Stimulated activated CD8-positive, alpha-beta memory T cell treated with anti-CD3 and anti-CD28 coated beads, Interleukin-4, amount 100 ng/mL, for 4 hours (primary cell): ENCODE measurements at places on chromosomes 13 and 19.
A peak's percentile ranks its signal among the peaks of the same experiment; 100 is the strongest.

DNA sequence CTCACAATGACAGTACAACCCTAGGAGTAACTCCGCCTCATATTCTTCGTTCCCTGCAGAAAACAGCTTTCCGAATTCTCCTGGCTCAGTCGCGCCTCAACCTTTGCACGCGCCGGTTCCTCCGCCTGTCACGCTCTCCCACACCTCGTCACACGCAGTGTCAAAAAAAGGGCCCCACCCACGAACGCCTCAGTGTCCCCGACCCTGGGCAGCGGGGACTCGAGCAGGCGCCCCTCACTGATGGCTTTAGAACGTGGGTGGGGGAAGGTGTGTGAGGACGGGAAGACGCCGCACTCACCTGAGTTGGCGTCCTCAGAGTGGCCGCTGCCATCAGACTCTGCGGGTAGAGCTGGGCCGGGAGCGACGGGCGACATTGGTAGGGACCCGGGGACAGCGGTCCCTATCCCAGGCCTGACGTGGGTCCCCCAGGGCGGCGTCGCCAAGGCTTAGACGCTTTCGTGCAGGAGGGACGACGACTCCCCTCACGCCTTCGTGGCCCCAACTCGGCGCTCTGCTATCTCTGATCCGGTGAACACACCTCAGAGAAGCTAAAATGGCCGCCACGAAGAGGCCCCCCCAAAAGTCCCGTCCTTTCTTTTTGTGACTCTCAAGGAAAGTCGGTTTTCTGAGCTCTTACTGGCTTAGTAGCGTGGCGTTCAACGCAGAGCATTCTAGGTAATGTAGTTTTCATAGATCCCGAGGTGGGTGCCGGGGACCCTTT lies at the start of gene ZNF154:
ZNF154 (minus strand) TSS at position 564 of the 721 bp plus-strand sequence; CDS start at position 331, 233 bp downstream.
- DNase-seq, result no peak

DNA sequence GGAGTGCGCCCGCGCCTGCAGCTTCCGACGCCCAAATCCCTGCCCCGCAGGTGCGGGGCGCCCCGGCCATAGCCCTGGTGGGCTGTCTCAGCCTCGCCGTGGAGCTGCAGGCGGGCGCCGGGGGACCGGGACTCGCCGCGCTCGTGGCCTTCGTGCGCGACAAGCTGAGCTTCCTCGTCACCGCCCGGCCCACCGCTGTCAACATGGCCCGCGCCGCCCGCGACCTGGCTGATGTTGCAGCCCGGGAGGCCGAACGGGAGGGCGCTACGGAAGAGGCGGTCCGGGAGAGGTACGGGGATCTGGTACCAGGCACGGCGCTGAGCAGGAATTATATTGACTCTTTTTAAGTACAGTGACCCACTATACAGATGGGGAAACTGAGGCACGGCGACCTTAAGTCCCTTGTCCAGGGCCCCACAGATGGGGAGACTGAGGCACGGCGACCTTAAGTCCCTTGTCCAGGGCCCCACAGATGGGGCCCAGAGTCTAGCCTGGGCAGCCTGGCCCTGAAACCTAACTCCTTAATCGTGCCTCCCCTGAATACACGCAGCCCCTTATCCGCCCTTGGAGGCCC lies 586 bp downstream of the MRI1 start:
- no peak for DNase-seq

- DNase-seq, result no peak
Observed at GRCh38 chr19:31519908-31520307, 170.7 kb upstream of the TSHZ3 start.

GRCh38 chr13:84997858-84998257 lies 801.4 kb downstream of the SLITRK6 start:
- no peak for DNase-seq

DNA sequence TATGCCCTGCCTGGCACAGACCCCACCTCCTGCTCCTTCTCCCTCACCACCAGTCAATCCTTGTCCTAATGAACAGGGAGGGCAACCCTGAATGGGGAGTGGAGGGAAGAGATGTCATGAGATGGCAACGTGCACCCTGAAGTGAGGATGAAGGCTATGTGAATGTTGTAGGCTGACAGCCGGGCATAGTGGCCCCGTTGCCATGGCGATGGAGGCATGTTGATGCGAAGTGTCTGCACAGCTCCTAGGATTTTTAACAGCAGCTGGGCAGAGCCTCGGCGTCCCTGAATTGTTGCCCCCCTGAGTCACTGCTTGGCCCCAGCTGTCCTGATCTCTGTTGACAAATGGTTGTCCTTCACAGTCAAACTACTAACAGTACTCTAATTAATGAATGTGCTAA lies 4.8 kb upstream of the ALOX5AP start:
- no peak for DNase-seq

GRCh38 chr13:96925916-96926628 lies 68.2 kb downstream of the OXGR1 start:
- no peak for DNase-seq

- DNase-seq, result no peak
Observed at GRCh38 chr19:46867170-46867569, 6.4 kb downstream of the ARHGAP35 start.

GRCh38 chr19:1907563-1908363 lies 2.6 kb downstream of the ADAT3 start:
- DNase-seq, result no peak

GRCh38 chr19:10797541-10798256 lies 38.3 kb downstream of the TMED1 start:
- DNase-seq, result peak; percentile 88

DNA sequence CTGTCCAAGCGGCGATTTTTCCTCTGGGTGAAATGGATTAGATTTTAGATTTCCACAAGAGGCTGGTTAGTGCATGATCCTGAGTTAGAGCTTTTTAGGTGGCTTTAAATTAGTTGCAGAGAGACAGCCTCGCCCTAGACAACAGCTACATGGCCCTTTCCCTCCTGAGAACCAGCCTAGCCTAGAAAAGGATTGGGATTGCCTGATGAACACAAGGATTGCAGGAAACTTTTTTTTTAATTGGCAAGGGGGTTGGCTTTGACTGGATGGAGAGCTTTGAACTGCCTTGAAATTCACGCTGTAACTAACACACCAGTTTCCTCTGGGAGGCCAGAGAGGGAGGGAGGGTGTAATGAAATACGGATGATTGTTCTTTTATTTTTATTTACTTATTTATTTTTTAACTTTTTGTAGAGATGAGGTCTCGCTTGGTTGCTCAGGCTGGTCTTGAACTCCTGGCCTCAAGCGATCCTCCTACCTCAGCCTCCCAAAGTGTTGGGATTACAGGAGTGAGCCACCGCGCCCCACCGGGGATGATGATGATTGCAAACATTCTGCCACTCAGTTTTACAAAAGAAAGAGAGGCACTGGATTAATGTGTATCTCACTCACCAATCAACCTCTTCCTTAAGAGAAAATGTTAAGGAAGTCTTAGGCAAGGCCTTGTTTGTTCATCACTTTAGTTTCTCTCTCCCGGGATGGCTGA lies 1.9 kb downstream of the LDLR start:
- DNase-seq, result no peak

DNA sequence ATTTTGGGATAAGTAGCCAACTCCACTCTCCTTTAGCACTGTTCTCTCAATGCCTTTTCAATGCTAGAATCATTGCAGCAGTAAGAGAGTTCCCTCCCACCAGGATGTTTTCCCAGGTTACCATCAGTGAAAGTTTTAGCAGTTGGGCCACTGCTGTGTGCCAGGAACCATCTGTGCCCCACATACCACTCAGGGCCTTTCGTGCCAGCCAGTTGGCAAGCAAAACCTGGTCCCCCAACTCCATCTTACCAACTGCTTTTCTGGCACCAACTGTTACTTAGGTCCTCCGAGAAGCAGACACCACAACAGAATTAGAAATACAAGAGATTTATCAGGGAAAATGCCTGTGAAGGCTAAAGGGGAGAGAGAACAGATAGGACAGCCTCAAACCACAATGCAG lies 533.4 kb upstream of the NBEA start:
- no peak for DNase-seq

DNA sequence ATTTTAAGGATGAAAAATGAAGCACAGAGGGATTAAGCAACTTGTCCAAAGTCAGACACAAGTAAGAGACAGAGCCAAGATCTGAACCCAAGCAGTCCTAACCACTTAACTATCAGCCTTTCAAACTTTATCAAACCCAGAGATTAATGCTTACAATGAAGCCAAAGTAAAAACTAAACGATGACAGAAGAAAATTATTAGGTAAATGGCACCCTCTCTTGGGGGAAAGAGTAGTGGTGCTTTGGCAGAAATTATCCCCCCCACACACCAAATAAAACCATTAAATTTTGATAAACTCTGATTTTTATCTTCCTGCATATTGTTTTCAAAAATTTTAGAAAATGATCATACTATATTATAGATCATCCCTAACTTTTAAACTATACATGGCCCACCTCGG lies 329.2 kb downstream of the SLC7A1 start:
- no peak for DNase-seq

- no peak for DNase-seq
Observed at GRCh38 chr13:113075711-113076110, 29.9 kb upstream of the F7 start.

DNA sequence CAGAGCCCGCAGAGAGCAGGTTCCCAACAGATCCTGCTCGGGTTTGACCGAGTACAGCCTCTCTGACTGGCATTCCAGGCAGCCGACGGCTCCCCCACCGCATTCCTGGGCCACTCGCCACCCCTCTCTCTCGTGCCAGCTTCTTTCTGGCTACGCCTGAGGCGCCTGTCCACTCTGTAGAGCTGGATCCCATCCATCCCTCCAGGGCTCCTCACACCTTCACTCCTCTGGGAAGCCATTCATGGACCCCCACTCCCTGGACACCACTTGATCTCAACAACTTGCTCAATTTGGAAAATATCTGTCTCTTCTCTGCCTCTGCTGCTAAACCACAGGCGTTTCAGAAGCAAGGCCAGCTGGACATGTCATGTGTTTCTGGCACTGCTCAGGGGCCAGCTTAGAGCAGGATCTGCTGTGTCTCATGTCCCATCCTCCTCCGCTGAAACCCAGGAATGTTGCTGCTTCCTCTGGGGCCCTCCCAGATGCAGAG lies 30.6 kb upstream of the ATP1A3 start:
- DNase-seq, result no peak

GRCh38 chr13:64877176-64877575 lies 2353.0 kb downstream of the PCDH9 start:
- no peak for DNase-seq

- no peak for DNase-seq
Observed at GRCh38 chr13:66071608-66072007, 1158.5 kb downstream of the PCDH9 start.

GRCh38 chr13:24931450-24932251 lies 164.3 kb upstream of the PABPC3 start:
- no peak for DNase-seq

- DNase-seq, result no peak
Observed at GRCh38 chr13:74128156-74128767, 5.9 kb downstream of the KLF12 start.

GRCh38 chr13:33757713-33758112 lies 60.2 kb upstream of the RFC3 start:
- no peak for DNase-seq

DNA sequence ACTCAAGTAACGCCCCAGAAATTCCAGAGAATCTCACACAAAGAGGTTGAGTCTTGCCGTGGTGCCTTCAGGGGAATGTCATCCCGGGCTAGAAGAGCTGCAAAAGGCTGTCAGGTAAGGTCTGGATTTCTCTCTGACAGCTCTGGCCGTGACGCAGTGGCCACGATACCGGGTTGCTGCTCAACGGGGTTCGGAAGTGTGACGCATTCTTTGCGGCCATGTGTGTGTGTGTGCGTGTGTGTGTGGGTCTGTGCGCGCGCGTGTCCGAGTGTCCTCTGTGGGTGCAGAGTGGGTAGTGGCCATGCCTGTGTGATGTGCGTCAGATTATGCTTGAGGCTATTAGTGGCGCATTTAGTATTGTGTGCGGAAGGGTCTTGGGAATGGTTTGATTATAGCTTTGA lies 306 bp downstream of the ZNF540 start:
- DNase-seq, result peak; percentile 33

GRCh38 chr19:43152214-43152613 lies 34.1 kb downstream of the PSG5 start:
- no peak for DNase-seq

GRCh38 chr13:33244907-33245287 lies 40.7 kb downstream of the STARD13 start:
- no peak for DNase-seq

DNA sequence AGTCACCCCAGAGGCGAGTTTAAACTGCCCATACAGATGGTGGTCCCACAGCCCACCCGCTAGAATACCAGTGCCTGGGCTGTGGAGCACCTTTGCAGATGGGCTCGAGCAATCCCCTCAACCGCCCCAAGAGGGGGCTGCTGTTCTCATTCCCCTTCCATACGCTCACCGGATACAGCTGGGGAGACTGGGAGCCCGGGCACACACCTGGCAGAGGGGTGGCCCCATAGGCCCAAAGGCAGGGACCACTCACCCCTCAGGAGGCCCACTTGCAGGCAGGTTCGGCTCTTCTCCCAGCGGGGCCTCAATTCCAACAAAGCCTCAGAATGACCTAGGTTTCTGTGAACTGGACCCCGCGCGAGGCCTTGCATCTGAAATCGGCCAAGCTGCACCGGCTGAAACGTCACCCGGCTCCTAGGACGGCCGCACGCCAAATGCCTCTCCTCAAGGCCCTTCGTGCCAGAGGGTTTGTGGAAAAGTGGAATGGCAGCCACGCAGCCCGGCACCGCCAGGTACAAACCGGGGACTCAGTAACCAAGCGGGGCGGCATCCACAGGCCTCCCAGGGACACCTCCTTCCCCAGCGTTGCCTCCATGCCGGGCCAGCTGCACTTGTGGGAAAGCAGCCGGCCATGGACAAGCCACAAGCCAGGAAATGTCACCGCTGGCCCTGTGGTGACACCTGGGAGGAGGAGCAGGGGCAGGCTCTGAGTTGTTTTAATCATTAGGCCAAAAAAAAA lies 18.7 kb downstream of the MLLT1 start:
- no peak for DNase-seq

DNA sequence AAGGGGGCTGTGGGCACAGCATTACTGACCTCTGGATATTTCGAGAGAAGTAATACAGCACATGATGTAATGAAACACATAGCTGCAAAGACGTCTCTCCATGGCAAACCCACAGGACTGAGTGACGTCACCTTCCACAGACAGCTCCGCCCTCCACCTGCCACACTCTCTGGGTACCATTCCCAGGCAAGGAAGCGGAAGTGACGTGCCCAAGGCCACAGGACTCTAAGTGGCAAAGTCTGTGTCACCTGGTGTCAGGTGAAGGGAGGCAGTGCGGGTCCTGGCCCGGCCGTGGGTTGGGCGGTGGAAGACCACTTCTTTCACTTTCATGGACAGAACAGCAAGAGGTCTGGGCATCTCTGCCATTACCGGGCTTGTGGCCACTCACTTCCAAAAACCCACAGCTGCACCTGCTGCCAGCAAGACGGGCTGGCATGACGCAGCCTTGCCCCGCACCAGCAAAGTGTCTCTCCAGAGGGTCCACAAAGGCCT lies 6.8 kb upstream of the ADPRHL1 start:
- DNase-seq, result no peak

DNA sequence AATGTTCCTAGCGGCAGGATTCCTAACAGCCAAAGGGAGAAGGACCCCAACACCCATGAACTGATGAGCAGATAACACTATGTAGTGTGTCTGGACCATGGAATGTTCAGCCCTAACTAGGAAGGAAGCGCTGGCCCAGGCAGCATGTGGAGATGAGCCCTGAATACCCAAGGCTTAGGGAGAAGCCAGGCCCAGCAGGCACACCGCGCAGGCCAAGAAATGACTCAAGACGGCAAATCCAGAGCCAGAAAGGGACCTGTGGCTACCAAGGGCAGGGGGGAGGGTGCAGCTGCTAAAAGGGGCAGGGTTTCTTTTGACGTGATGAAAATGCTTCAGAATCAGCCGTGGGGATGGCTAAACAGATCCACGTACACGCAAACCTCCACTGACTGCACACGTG lies 20.7 kb upstream of the TINCR start:
- no peak for DNase-seq
